ENCODE measurements at places on chromosomes 12 and 14.

DNA sequence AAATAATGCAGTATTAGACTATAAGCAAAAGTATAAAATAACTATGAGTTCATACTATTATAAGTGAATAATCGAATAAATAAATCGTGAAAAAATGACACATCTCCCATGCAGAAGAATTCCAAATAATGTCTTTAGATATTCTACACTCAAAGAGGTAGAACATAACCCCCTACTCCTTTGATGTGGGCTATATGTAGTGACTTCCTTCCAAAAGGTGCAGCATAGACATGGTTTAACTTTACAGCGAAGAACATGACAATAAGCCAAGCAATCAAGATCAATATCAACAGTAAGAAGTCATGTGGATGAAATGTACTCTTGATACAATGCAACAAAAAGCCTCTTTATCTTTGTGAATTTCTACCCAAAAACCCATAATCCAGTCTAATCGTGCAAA, 46.0 kb upstream of the HIF1A start:
- DNase-seq: no peak

DNA sequence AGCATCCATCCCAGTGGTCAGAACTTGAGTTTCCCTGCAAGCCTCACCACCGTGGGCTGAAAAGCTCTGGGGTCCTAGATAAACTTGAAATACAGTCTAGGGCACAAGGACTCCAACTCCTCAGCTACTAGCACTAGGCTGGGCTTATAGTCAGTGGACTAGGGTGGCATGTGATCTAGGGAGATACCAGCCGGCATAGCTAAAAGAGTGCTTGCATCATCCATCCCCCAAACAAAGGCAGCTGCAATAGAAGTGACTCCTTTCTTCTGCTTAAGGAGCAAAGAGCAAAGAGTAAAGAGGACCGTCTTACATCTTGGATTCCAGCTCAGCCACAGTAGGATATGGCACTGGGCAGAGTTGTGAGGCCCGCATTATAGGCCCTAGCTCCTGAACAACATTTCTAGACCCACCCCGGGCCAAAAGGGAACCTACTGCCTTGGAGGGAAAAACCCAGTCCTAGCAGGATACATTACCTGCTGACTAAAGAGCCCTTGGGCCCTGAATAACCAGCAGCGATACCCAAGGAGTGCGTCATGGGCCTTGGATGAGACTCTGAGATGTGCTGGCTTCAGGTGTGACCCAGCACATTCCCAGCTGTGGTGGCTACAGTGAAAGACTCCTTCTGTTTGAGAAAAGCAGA, 17.9 kb upstream of the SOS2 start:
- DNase-seq: no peak

- DNase-seq: no peak
Measured at GRCh38 chr14:94919896-94920295, 150.0 kb upstream of the GSC start.

GRCh38 chr14:41950428-41951151, 343.9 kb downstream of the LRFN5 start:
- DNase-seq: no peak

DNA sequence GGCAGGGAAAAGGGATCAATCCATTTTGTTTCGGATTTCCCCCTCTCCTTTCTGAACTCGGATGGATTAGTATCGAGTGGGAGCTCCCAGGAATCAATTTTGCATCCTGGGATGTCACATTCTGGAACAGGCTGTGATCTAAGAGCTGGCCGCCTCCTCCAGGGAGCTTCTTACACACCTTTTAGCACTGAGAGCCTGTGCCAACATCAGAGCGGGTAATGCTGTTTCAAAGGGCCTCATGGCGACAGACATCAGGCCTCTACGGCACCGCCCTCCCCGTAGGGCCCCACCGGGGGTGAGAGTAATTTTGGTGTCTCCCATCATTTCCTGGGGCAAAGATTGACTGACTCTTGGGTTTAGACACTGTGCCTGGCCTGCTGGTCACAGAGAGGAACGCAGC, 2.7 kb downstream of the GALNT9 start:
- DNase-seq: no peak

GRCh38 chr14:74456684-74457564, 30.9 kb upstream of the SYNDIG1L start:
- DNase-seq: no peak

DNA sequence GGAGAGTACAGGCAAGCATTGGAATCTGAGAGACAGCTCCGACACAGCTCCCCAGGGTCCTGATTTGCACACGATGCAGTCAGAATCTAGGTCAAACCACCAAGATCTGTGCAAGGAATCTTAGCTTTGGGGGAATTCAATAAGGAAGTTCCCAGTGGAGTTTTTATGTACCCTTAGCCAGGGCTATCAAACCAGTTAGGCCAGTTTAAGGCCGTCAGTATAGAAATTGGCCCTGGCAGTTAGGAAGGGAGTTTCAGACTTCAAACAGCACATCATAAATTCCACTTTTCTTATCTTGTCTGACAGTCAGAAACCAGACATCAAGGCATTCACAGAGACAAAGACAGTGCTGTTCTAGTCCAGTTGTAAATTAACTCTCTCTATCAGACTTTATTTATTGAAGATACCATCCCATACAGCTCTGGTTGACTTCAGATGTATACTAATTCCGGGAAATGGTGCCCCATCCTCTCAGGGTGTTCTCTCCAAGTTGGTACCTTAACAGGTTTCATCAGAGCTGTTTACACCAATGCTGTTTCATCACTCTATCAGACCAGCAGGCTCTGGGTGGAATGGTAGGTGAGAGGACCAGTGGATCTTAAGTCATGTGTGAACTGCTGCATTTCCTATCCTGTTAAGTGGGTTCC, 157.5 kb upstream of the ATF7IP start:
- no peak for DNase-seq

DNA sequence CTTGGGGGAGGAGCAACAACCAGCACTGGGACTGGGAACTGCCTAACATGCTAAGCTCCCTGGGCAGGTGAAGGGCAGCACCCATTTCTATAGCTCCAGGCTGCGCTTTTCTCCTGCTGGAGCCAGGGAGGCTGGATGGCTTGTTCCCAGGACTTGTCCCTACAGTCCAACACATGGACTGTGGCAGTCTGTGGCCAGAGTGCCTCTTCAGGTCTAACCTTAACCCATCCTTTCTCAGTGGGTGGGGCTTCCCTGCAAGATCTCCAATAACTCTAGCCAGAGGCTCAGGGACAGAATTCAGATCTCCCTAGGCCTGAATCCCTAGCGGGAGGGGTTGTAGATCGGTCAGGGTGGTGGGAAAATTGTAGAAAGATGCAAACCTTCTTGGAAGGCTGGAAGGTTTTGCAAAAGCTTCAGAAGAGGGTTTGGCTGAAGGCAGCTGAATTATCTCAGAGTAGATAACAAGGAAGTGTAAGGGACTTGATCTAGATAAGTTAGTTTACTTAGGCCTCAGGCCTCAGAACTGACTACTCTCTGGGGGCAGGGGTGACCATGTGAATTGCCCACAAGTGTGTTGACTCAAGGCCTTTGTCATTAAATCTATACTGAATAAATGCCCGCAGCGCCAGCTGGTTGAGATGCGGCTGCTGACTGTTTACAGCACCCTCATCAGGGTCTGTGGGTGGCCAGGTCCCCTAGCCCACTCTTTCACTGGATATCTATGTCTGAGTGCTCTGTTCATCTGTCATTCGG, 60.7 kb downstream of the SSPN start:
- no peak for DNase-seq

GRCh38 chr12:113208041-113208934, 13.0 kb upstream of the TPCN1 start:
- DNase-seq: no peak

- no peak for DNase-seq
Measured at GRCh38 chr12:93848523-93849101, 171.4 kb downstream of the CRADD start.

- DNase-seq: no peak
Measured at GRCh38 chr14:21536418-21537089, 10.4 kb upstream of the SALL2 start.

DNA sequence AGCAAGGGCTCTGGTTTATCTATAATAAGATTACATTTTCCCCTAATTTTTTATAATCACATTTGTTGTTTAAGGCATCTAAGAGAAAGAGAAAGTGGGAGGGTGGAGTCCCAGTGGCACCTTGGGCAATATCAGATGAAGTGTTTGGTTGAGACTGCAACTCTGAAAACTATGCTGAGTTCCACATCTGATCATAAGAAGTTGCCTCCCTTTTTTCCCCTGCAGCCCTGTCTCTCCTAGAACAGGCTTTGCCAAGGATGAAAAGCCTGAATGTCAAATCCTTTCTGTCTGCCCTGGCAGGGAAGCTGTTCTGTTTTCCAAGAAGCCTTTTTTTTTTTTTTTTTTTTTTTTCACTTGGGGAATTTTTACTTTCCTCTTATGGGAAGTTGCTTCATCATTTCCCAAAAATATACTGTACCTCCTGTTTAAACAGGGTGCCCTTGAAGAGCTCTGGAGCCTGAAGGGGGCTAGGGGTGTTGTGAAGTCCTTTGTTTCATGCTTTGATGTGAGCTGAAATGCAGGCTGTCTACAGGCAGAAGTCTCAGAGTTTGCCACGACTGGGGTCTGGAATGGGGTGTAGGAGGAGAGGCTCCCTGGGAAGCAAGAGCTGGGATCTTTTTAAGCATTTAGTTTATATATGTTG, 71.3 kb downstream of the SUSD6 start:
- DNase-seq: no peak

GRCh38 chr14:98219638-98220037, 1052.4 kb downstream of the BCL11B start:
- no peak for DNase-seq

DNA sequence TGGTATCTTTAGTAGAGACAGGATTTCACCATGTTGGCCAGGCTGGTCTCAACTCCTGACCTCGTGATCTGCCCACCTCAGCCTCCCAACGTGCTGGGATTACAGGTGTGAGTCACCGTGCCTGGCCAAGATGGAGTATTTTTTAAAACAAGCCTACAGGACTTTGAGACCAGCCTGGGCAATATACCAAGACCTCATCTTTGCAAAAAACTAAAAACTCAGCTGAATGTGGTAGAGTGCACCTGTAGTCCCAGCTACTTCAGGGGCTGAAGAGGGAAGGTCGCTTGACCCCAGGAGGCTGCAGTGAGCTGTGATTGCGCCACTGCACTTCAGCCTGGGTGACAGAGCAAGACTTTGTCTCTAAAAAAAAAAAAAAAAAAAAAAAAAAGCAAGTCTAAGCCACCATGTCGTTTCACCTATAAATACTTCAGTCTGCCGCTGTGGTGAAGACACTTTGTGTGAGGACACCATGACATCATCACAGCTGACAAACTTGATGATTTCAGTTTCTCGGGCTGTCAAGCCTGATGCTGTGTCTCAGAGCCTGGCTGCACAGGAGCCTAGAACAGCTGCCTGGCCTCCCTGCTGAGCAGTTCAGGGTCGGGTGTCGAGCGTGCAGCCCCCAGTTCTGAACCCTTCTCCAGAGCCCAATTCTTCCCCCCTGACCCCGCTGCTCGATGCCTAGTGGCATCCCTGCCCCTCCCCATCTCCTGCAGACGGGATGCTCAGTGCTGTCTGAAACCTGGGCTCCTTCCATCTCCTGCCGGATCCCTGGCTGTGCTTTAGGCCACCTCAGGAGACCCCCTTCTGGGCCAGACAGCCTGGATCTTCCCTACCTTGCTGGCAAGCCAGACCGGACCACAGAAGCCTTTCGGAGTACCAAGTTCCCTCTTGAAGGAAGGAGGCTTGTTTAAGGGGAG, 119.2 kb upstream of the EVL start:
- DNase-seq: no peak

DNA sequence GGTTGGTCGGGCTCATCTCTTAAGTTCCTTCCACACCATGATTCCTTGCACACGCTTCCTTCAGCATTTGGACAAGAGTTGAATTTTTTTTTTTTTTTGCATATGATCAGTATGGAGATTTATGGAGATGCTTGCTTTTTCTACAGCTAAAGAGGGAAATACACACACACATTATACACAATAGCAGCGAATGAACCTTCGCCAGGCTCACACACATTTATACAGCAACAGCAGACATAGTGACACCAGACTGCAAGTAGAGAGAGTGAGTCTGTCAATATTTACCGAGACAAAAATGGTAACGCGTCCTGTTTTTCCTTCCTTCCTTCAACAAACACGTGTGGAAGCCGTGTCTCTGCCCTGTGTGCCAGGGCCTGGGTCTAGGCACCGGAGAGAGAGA, 897.9 kb downstream of the BCL11B start:
- no peak for DNase-seq

GRCh38 chr12:95396849-95397468, 77.0 kb upstream of the METAP2 start:
- no peak for DNase-seq

DNA sequence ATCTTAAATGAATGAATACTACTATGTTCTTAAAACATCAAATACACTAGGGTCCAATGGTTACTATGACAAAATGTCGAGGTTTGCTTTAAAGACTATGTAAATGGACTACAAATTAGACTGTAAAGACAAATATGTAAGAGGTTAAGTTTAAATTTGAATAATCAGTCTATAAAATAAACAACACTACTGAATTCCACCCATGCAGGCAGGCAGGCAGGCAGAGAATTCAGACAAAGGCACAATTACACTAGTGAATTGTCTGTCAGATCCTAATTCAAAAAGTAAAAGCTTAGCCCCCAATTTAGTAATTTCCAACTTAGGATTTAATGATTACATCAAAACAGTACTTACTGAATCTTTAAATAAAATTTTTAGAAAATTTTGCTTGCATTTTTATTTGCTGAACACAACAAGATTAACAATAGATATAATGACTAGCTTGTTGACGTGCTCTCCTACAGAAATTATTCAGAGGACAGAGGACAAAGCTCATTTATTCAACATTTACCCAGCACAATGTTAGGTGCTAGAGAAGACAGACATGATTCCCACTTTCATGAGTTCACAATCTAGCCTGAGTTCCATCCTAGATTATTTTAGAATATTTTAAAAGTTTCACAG, 97.4 kb downstream of the CDK17 start:
- no peak for DNase-seq

DNA sequence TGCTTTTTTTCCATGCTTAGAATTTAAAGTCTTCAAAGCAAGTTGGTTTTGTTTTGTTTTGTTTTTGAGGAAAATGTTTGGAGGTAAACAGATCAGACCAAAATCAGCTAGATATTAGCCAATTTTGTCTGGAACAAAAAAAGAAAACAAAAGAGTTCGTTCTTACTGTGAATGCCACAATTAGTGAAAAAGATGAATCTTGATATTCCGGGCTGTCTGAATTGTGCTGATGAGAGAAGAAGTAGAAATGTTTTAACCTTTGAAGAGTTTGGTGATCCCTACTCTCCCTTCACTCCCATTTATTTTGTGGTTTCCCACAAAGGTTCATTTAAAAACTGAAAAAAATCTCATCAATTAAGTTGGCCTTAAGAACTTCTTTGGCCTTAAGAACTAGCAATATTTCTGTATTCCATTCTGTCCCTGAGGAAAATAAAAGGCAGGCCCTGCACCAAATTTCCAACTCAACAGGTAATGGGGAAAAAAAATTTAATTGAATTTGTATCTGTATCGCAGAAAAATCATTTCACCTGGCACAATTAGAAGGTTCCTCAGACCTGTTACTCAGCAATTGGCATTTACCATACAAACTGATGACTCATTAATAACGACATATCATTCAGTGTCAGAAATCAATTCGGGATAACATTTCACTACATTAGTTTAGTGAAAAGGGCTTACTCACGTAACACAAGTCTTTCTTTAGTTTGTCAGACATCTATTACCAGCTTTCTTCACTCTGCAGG, 562 bp upstream of the GLIPR1L2 start:
- no peak for DNase-seq

Measured in right renal cortex interstitium (tissue), 3 donors.